ENCODE measurements at places on chromosomes 7 and 10. TPM values are rescaled to one million over a fixed set of nuclear protein-coding genes. Genes with fewer than 3 reads are reported as not detected.
A peak's percentile ranks its signal among the peaks of the same experiment; 100 is the strongest.

- DNase-seq, result no peak
These were observed 152.5 kb upstream of the YAE1 start for GRCh38 chr7:39413636-39414223.

- DNase-seq, result peak; percentile 28
These were observed 22.9 kb upstream of the ELFN1 start for GRCh38 chr7:1646957-1647891.

DNA sequence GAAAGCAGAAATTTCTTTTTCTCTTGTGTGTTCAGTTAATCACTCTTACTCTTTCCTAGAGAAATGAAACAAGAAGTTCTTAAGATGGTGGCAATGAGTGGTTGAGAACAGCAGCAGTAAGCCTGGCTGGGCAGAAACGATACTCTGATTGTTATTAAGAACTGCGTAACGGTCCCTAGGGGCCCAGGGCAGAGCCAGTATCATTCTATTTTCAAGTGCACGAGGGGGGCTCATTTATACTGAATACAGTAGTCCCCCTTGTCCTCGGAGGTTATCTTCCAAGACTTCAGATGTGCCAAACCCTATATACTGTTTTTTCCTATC is 64.9 kb downstream of the EEPD1 start:
- no peak for DNase-seq

The MYH16 gene
- 0.18 TPM for polyA plus RNA-seq

GRCh38 chr7:157139111-157139809 is 534 bp downstream of the UBE3C start:
- no peak for DNase-seq

DNA sequence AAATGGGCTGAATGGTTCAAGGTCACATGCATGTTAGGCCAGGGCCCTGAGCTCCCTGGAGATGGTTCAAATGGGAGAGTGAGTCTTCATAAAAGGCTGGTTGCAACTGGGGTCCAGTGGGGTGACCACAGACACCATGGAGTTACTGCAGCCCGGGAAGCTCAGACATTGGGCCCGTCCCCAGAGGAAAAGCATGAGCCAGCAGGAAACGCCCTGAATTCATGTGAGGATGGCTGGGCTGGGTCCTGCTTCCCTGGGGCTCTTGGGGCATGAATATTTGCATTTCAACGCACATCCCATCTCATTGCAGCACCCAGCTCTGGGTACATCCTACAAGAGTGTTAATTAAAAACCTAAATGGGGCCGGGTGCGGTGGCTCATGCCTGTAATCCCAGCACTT is 549.0 kb downstream of the TCERG1L start:
- no peak for DNase-seq

DNA sequence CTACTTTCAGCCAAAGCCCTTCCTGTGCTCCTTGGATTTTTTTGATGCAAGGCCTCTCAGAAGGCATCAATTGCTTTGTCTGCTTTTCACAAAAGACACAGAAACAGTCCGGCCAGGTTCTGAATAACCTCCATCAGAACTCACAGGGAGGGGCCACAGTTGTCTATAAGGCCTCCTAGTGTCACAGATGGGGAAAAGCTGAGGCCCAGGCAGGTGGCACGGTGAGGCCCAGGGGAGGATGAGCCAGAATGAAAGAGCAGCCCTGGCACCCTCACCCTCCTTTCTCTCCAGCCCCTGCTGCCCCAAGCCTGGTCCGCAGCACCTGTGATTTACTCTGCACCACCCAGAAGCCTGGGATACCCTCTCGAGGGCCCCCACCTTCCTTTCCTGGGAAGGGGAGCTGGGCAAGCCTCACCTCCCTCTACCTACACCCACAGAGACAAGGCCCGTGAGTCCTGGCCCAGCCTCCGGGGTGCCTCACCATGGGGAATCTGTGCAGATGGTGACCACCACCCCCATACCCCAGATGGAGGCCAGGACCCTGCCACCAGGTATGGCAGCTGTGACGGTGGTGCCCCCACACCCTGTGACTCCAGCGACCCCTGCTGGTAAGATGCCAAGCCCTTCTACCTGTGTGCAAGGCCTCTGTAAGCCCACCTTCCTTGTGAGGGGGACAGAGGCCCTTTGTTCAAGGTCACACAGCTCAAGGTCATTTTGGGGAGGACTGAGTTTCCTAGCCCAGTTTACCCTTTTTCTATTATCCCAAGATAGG is 26.2 kb upstream of the ZNF467 start:
- DNase-seq, result no peak

GRCh38 chr7:40436710-40437109 is 301.9 kb downstream of the SUGCT start:
- no peak for DNase-seq

GRCh38 chr10:86967481-86967941 is 771 bp upstream of the ADIRF start:
- DNase-seq, result no peak

- no peak for DNase-seq
These were observed 130.5 kb downstream of the LHPP start for GRCh38 chr10:124592101-124592500.

GRCh38 chr7:131556053-131556908 is at the start of gene PODXL:
Gene PODXL (minus strand): TSS chr7:131556628. CDS start chr7:131556359, 269 bp downstream.
- no peak for DNase-seq

- DNase-seq, result peak; percentile 13
These were observed 552.4 kb upstream of the KCND2 start for GRCh38 chr7:119720541-119720940.

- no peak for DNase-seq
These were observed 28.6 kb downstream of the ZC3HAV1 start for GRCh38 chr7:139080905-139081304.

DNA sequence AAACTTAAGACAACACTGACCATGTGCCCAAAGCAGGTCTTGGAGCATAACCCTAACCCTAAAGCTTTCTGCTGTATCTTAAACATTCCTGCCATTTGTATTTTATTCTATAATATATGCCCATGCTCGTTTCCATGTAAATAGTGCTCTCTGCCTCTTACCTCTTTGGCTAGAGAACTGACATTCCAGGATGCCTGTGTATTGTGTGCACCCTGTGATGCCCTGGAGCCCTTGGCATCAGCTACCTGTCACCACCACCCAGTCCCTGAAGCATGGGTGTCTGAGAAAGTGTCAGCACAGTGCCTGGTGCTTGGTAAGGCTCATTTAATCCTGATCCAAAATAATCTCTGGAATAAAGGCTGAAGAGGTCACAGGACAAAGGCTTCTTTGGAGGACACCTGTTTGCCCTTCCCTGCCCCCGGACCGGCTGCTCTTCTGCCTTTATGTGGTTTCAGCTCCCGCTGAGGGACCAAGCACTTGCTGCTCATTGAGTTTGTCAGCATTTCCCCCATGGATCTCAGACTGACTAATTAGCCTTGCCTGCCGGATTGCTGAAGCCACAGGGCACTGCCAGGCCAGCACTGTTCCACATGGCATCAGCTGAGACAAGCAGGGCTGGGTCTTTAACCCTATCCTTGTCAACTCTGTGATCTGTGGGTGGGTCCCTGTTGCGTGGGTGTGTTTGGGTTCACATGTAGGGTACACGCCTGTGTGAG is 139.1 kb upstream of the SORCS3 start:
- no peak for DNase-seq

DNA sequence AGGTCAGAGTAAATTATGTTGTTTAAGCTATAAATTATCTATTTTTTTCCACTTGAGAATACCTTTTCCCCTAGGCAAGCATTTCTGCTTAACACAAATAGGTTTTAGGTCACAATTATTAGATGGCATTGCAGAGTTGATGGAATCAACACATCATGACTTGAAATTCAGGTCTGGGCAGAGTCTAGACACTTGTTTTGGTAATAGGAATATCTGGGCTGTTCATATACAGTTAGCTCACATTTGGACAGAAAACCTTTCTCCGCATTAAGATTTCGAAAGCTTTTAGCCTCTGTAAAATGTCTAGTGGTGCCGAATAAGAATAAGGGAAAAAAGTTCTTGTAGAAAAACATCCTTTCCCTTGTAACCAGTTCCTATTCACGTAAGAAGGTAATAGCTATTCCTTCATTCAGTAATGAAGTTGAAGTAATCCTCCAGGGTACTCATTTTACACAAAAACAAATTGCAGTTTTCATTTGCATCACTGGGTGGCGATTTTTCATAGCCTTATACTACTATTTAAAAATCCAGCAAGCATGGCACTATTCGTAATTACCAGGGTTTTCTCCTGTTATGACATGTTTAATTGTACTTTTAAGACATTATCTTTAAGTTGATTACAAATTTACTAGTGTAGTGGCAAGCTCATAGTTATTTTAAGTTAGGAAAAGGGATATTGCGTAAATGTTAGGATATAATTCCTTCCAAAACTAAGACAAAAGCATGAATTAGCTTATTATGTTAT is 37.0 kb downstream of the RPA3 start:
- peak; percentile 65 for DNase-seq

GRCh38 chr7:84105586-84105985 is 89.0 kb downstream of the SEMA3A start:
- no peak for DNase-seq

The LRIT1 gene
- not detected for polyA plus RNA-seq

- no peak for DNase-seq
These were observed 346.8 kb downstream of the ABCA13 start for GRCh38 chr7:48518092-48518491.

- DNase-seq, result no peak
These were observed 518.0 kb downstream of the REEP3 start for GRCh38 chr10:64039198-64039597.

The GPR37 gene
- polyA plus RNA-seq, result 17.8 TPM

The MBL2 gene
- polyA plus RNA-seq, result not detected

DNA sequence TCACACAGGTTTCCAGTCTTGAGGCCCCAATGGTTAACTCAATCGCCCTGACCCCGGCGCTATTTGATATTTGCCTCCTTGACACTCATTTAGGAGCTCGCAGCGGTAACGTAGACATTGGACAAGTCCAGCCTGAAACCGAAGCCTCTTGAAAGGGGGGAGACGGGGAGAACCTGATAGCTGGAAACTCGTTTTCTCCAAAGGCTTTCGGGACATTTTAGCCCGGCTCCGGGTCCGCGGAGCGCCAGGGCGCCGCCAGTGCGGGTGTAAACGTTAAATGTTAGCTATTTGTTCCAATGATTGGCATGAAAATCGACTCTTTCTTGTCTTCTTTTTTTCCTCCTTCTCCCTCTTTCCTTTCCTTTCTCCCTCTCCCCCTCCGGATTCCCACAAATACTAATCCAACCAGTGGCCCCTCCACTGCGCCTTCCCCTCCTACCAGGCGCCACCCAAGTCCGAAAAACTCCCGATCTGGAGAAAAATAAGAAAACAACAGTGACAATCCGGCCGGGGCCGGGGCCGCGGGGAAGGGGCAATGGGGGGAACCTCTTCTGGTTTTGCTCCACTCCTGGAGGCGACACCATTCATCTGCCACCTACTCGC is 17.2 kb upstream of the GATA3 start:
- no peak for DNase-seq

The GRM8 gene
- polyA plus RNA-seq, result 0.11 TPM

The ITGB8 gene
- polyA plus RNA-seq, result 3.9 TPM

DNA sequence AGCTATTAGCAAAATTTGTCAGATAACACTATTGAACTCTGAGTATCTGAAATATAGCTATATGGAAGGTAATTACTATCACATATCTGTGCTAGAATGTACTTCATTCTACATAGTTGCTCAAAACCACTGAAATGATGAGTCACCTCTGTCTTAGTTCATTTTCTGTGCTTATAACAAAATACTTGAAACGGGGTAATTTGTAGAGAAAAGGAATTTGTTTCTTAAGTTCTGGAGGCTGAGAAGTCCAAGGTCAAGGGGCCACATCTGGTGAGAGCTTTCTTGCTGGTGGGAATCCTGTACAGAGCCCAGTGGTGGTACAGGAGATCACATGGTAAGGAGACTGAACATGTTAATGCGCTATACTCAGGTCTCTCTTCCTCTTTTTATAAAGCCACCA is 41.9 kb upstream of the TNKS2 start:
- no peak for DNase-seq

The FKBP6 gene
- polyA plus RNA-seq, result 0.23 TPM
